ENCODE measurements at places on chromosomes 12 and 14.

GRCh38 chr14:54450535-54450934 is 9.4 kb upstream of the CNIH1 start:
- no peak for DNase-seq

- DNase-seq = no peak
Measured at GRCh38 chr12:4505376-4505986, 33.2 kb upstream of the RAD51AP1 start.

DNA sequence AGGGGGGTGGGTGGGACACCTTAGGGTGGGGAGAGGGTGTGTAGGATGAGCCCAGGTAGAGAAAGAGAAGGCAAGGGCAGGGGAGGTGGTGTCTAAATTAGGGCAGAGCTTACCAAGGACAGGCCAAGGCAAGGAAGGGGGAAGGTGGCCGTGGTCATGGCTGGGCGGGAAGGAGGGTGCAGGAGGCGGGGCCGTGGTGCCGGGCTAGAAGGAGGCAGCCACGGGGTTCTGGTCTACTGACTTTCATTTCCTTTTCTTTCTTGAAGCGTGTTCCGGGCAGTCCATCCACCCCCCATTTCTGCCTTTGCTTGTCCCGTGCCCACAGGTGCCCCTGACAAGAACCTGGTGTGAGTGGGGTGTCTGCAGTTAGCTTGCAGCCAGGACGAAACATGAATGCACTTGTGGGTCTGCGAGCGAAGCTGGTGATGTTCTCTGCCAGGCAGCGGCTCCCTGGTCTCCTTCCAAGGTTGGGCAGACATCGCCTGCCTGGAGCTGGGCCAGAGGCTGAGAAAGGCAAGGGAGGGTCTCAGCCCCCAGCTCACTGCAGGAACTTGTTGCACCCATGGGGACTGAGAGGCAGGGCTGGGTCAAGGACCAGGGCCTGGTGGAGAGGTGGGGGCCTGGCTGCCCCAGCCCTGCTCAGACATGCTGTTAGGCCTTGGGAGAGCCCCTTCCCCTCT is 58.2 kb downstream of the KIF26A start:
- no peak for DNase-seq

GRCh38 chr14:104865081-104865630 is at the start of gene CEP170B:
TSS of gene CEP170B (plus strand) at chr14:104865268. CDS start at chr14:104868451, 3,183 bp downstream.
- DNase-seq = peak; percentile 31

DNA sequence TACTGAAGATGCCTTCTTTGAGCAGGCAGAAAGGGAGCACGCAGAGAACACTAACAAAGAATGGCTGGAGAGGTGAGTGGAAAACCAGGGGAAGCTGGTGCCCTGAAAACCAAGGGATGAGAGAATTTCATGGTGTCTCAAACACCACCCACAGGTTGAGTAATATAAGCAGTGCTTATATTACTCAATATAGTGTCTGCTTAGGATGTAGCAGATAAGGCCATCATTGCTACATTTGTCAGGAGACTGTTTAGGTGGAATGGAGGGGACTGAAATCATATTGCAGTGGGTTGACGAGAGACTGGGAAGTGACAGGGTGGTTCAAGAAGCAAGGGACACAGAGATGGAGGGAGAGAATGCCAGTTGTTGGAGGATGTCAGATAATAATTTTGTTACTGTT is 20.6 kb downstream of the PKP2 start:
- DNase-seq = no peak

GRCh38 chr14:101972126-101972866 is 7.9 kb downstream of the DYNC1H1 start:
- no peak for DNase-seq

DNA sequence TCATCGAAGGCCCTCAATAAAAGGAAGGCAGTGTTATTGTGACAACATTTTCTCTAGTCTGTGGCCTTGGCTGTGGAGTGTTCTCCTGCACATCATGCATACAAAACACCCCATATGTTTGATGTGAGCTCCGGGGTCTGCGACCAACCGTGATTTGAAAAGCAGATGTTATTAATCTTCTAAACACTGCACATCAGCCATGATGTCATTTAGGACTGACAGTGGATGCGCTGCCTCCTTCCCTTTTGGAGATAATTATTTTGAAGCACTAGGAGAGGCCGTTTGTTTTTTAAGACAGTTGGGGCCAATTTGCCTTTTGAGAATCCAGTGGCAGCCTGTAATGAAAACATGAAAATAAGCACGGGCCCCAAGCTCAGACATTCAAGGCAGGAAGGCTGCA is 1041.6 kb downstream of the BCL11B start:
- no peak for DNase-seq

DNA sequence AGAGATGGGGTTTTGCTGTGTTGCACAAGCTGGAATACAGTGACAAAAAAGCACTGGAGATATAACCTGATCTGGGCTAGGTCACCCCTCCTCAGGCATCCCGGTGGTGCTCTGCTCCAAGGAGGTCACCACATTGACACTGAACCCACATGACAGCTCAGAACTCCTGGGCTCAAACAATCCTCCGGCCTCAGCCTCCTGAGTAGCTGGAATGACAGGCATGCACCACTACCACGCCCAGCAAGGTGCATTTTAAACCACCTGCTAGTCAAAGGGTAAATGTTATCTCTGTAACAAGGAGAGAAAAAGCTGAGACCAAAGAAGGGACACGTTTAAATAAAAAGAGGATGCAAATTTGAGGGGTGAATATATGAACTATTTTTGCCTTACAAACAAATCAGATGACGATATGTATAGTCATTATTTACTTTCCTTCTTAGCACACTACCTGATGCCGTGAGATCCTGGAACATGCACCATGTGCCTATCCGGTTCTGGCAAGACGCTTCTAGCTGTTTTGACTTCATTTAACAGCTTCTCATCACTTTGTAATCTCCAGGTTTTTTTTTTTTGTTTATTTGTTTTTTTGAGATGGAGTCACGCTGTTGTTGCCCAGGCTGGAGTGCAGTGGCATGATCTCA is 135.1 kb downstream of the PPM1H start:
- DNase-seq = no peak
